NCI-H774 (cell line): ENCODE measurements at places on chromosomes 5 and 9.

GRCh38 chr9:137194388-137194787 is 5.9 kb downstream of the SSNA1 start:
- no peak for DNase-seq

GRCh38 chr5:124706729-124707361 is 39.6 kb downstream of the ZNF608 start:
- peak; percentile 57 for DNase-seq

DNA sequence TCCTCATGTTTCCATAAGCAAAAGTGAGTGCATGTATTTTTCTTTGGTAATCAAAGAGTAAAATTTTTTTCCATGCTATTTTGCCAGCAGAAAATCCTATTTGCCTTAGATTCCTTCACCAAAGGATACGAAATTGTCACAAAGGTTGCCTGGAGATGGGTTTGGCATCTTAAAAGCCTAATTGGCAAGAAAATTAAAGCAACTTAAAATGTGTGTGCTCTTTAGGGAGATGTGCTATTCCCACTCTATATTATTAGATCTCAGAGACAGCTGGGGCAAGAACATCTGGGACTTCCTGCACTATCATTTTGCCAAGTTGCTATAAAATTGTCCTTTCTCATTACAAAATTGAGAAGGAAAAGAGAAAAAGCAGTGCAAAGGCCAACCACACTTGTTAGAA is 146.1 kb downstream of the PLCXD3 start:
- DNase-seq, result no peak

GRCh38 chr5:150485693-150486401 is 22.1 kb upstream of the NDST1 start:
- DNase-seq, result no peak

- no peak for DNase-seq
These were observed 134.6 kb downstream of the RAB3C start for GRCh38 chr5:58717303-58718007.

- no peak for DNase-seq
These were observed 6.8 kb upstream of the CEP120 start for GRCh38 chr5:123429993-123430392.

- DNase-seq, result no peak
These were observed 321.4 kb upstream of the WWC1 start for GRCh38 chr5:167969998-167970397.

DNA sequence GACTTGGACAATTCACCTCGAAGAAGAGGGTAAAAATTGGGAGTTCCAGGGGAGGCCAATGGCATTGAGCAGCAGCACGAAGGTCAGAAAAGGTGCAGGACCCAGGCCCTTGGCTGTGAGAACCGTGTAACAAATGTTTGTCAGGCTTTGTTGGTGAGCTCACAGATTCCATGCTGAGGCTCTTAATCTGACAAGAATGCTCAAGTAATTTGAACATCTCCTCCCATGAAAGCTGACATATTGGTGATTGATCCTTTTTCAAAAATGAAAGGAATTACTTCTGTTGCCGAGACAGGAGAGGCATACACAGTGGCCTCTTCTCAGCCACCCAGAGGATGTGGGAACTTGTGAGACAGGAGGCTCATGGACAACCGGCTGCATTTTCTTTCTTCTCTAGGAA is 11.6 kb downstream of the RAI14 start:
- no peak for DNase-seq

- DNase-seq, result no peak
These were observed 1.3 kb downstream of the HINT2 start for GRCh38 chr9:35813434-35814105.

GRCh38 chr9:3947588-3947845 is 352.4 kb downstream of the GLIS3 start:
- DNase-seq, result no peak
